ENCODE measurements at places on chromosomes 1 and 21.
A peak's percentile ranks its signal among the peaks of the same experiment; 100 is the strongest.

DNA sequence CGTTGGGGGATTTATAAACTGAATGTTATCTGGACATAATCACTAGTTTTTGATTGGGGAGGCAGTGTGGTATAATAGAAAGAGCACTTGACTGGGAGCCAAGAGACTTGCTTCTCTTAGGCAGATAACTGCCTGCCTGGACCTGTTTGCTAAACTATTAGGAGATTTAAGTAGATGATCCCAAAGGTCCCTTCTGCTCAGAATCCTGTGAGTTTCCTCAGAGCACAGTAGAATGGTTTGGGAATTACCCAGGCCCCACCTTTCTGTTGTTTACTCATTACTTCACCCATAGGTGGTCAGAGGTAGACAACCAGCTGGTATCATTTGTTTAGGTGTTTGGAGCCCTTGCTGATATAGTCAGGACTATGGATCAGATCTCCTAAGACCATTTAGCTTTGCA lies 10.3 kb upstream of the PODN start:
- DNase-seq, result no peak

DNA sequence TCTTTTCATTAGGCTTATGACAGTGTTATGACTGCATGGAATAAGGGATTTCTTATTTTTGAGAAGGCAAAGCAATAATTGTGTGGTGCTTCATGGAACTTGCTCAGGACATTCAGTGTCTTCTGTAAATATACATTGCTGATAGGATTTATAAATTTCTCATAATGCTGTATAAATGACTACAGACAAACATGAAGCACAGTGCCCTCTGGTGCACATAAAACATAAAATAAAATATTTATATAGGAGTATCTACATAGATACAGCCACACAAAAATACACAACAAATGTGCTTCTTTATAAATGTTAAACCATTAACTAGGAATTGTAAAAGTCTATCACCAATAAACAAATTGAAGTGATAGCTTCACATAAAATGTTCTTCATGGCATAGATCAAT lies 24.1 kb downstream of the BRINP3 start:
- peak; percentile 15 for DNase-seq

DNA sequence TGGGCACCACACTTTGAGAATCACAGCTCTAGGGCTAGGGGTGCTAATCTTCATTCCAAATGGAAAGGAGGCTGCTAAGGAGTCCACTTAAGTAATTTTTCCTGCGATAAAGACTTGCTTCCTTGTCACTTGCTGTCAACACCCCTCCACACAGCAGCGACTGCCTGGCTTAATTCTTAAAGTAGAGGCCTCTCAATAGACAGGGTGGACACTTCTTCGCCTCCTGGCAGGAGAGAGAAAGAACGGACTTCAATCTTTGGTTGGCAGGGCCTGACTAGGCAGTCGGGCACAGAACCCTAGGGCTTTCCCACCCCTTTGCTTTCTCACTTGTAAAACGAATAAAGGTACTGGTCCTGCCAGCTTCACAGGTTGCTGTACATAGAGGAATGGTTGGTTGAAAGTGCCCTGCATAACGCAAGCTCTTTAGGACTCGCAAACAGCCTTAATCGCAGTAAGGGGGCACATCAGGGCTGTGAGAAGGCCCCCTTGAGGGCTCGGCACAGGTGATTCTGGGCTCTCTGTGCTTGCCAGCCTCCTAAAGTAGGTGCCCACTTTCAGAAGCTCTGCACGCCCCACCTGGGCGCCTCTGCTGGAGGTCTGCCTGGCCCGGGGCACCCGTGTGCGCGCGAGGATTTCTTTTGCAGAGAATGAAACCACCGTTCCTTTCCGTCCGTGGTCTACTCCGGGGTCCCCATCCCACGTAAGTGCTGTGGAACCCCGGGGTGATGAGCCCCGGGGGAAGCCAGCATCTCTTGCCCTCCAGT lies 47.6 kb upstream of the CD34 start:
- DNase-seq, result no peak

GRCh38 chr1:201345081-201345355 lies 32.5 kb downstream of the TNNT2 start:
- no peak for DNase-seq

DNA sequence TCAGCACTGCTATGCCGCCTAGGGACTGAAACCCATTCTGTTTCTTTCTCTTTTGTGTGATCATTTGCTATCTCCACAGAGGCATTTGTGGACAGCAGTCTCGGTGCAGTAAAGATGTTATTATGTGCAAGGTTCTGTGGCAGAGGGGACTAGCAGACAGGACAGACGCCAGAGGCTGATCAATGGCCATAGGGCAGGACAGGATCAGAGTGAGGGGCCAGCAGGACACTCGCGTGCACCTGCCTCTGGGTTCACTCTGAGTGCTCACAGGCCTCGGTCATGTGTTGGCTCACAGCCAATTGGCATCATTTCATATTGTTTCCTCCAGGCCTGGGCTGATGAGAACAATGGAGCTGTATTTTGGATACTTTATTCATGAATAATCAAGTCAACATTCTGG lies 212.6 kb downstream of the TGFB2 start:
- peak; percentile 82 for DNase-seq

- DNase-seq, result peak; percentile 25
Measured at GRCh38 chr1:101438359-101438758, 201.5 kb downstream of the S1PR1 start.

- no peak for DNase-seq
Measured at GRCh38 chr1:238052496-238053266, 162.0 kb upstream of the ZP4 start.

- DNase-seq, result no peak
Measured at GRCh38 chr21:28523367-28523766, 469.3 kb downstream of the LTN1 start.

- DNase-seq, result no peak
Measured at GRCh38 chr1:22410401-22410800, 41.2 kb upstream of the ZBTB40 start.

DNA sequence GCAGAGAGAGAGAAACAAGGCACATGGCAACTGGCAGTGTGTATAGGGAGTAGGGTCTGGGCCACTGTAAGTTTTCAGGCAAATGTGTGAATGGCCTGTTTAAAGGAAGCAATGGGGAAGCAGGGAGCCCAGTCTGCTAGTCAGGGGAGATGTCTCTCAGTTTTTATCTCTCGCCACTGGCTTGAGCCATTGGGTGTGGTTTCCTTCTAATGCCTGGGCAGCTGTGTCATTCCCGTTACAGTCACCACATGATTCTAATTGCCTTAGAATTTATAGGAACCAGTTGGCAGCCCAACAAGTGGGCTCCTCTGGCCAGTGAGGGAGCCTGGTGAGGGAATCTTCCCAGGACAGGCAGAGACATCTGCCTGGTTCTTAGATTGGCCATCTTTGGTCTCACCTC lies 182.4 kb downstream of the DISC1 start:
- no peak for DNase-seq

GRCh38 chr1:9985001-9985400 lies 12.0 kb upstream of the RBP7 start:
- DNase-seq, result no peak

DNA sequence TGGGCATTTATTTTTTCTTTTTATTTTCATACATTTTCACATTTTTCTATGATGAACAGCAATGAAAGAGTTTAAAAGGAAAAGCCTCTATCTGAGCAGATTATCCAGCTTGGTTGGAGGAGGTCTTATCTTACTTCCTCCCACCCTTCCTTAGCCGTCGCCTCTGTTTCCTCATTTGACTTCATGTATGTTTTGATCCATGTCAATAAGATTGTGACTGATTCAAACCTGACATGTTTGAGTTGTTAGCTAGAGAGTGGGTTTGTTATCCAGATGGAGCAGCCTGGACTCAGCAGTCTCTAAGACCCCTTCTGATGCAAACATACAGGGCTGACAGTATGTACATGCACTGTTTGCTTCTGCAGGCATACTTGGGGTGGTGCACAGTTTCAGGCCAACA lies 31.2 kb downstream of the MACO1 start:
- DNase-seq, result no peak

- DNase-seq, result no peak
Measured at GRCh38 chr1:107874221-107874620, 90.8 kb downstream of the VAV3 start.

DNA sequence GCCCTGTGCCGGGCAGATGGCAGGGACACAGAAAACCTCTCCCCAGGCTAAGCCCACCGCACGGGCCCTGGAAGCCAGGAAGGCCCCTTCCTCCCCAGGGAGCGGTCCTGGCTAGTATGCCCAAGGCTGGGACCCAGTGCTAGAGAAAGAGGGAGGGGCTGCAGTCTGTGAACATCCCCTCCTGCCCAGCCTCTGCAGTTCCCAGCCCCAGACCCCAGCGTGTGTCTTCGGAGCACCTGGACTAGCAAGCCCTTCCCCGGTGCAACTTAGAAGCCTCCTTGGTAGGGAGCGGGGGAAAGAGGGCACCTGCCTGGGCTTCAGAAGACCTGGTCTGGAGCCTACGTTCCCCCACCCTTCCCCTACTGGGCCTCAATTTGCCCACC lies 2.1 kb downstream of the PLEKHG5 start:
- DNase-seq, result peak; percentile 44

DNA sequence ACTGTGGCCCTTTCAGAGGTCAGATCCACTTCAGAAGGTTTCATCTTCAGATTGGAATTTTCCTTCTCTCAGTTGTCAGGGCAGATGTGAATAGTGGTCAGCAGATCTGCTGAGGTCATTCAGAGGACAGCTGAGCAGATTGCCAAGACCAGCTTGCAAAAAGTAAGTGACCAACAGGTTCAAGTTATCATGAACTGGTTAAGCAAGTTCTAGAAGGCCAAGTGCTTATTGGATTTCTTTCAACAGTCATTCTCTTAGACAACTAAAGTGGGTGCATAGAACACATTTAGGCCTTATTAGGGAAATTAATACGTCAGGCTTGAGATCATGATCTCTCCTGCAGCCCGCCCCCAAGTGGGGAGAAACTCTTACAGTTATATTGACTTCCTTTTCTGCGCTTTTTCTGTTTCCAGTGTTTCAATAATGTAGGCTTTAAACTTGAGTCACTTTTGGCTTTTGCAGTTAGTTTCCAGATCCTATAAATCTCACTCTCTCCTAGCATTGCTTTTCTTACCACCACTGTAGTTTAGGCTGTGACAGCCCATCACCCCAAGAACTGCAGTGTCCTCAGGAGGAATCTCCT lies 96.4 kb downstream of the C1orf21 start:
- DNase-seq, result peak; percentile 75

GRCh38 chr21:41396558-41397075 lies 29.4 kb upstream of the MX1 start:
- DNase-seq, result peak; percentile 55

GRCh38 chr1:154696456-154696855 lies 88.5 kb upstream of the ADAR start:
- no peak for DNase-seq

DNA sequence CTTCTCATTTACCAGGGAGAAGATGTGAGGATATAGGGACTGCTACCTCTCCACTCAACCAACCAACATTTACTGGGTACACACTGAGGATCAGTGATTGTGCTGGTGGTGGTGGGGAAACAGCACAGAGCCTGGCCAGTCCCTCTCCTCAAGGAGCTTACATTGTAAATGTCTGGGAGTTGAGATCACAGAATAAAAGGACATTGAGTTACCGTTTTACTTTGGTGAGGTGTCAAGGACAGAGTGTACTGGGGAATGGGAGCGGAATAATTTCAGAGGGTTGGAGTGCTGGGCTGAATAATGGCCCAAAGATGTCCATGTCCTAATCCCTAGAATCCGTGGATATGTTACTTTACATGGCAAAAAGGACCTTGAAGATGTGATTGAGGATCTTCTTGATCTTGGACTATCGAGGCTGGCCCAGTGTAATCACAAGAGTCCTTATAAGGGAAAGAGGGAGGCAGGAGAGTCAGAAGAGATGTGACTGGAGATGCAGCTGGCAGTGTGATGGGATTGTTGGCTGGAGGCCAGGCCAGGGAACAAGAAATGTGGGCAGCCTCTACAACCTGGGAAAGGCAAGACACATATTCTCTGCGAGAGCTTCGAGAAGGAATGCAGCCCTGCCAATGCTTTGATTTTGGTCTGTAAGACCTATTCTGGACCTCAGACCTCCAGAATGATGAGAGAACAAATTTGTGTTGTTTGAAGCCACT lies 26.6 kb upstream of the RWDD3 start:
- no peak for DNase-seq

DNA sequence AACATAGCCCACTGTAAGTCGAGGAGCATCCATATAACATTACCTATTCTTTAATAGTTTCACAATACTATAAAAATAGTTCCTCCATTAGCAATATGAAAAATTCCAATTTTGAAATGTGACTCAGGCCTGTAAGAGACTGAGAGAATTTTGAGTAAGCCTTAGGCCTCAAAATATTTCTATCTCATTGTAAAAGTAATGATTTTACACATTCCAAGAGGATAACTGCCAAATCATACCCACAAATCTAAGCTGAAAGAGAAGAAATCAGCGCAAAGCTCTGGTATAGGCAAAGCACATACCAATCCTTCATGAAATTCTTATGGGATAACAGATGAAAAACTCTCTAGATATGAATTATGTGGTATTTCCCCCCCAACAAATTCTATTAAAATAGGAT lies 144.1 kb downstream of the CDC42BPA start:
- no peak for DNase-seq

- DNase-seq, result no peak
Measured at GRCh38 chr1:113401728-113402127, 11.4 kb downstream of the MAGI3 start.

DNA sequence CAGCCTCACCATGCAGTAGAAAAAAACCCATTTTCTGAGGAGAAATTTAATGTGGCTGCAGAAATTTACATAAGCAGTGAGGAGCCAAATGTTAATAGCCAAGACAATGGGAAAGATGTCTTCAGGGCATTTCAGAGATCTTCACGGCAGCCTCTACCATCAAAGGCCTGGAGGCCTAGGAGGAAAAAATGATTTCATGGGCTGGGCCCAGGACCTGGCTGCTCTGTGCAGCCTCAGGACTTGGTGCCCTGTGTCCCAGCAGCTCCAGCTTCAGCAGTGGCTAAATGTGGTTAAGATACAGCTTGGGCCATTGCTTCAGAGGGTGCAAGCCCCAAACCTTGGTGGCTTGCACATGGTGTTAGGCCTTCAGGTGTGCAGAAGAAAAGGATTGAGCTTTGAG lies 48.0 kb upstream of the PDE4B start:
- DNase-seq, result no peak

DNA sequence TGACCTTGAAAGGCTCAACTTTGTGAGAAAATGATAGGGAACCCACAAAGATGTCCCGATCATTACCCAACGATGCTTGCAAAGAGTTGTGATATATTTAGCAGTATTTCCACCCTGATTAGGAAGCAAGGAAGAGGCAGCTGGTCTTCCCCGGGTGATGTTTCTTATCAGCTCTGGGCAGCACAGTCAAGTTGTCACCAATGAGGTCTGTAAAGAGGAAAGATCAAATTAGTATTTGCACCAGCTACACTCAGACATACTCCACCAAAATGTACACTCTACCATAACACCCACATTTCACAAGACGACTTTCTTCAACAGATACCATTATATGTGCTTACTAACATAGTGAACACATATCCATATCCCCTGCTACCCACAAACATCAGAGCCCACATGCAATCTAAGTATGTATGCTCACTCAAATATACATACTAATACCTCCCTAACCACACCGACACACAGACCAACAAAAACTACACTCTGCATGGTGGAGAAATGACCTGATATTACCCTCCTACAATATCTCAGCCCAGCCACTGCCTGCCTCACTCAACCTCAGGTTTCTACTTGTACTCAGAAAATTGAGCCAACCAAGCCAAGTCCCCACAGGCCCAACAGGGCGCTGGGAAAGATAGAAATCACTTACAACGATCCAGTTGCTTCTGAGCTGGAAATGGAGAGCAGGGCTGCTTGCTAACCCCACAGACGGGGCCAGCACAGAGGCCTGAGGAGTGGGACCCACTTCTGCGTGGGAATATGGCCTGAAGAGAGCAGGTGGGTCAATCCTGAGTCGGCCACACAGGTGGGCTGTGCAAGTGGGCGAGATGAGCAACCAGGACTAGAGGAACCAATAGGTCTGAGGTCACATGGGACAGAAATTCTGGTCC lies 4.6 kb upstream of the BTG2 start:
- DNase-seq, result no peak

Measured in HT-29 (cell line).